ENCODE measurements at places on chromosomes 5 and 9.
A peak's percentile ranks its signal among the peaks of the same experiment; 100 is the strongest.

- no peak for DNase-seq
Measured at GRCh38 chr5:142346706-142347105, 21.9 kb upstream of the SPRY4 start.

GRCh38 chr5:149324641-149325040 is 20.7 kb upstream of the GRPEL2 start:
- no peak for DNase-seq

GRCh38 chr5:27140831-27141230 is 102.4 kb upstream of the CDH9 start:
- DNase-seq: no peak

DNA sequence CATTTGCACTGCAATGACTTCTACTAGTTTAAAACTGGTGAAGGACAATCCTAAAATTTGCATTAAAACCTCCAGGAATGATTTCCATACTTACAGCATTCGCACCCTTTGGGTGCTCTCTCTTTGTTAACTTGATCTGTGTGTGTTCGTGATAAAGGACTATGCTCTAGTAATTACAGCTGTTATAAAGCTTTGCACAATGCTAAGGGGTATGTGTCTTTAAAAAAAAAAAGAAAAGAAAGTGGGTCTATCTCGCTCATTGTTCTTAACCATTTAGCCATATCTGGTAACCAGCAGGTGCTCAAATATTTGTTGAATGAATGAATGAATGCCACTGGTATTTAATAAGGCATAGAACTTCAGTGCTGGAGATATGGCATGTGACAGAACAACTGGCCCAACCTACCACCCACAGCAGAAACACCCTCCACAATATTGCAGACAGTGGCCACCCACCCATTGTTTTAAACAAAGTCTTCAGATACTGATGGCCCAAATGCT is 8.7 kb downstream of the TRIM36 start:
- DNase-seq: no peak

- no peak for DNase-seq
Measured at GRCh38 chr9:104944871-104945270, 16.9 kb upstream of the ABCA1 start.

DNA sequence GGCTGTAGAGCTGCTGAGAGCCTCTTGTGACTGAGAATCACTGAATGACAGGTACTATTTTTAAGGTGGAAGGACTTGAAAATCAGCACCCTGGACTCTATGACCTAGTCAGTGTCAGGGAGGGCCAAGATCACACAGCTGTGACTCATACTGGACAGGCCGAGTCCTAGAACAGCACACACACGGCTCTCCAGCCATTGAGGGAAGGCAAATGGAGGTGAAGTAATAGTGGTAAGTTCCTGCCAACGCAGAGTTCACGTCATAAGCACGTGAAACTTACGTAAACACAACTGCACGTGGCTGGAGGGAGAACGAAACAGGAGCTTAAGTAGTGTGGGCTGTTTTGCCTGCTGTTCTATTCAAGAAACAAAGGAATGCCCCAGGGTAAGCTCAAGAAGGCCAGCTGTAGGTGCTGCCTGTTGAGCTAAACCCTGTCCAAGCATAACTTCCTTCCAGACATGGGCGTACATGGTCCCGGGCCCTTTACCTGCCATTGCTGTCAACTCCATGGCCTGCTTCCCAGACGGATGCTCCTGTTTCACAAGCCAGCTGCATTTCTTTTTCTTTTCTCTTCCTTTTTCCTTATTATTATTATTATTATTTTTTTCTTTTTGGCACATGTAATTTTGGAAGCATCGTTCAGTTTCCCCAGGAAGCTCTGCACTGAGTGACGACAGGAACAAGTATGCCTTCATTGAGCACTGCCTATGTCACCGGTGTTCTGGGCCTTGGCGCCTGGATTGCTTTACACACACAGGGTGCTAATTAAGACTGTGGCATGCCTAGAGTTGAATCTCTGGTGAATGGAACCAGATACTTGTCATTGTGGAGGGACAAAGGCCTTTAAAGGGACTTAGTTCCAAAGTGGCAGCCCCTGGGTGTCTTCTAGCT is 10.2 kb upstream of the LCP2 start:
- no peak for DNase-seq

GRCh38 chr5:120140501-120140900 is 323.6 kb upstream of the PRR16 start:
- no peak for DNase-seq

GRCh38 chr5:94575196-94575595 is 43.2 kb downstream of the KIAA0825 start:
- no peak for DNase-seq

DNA sequence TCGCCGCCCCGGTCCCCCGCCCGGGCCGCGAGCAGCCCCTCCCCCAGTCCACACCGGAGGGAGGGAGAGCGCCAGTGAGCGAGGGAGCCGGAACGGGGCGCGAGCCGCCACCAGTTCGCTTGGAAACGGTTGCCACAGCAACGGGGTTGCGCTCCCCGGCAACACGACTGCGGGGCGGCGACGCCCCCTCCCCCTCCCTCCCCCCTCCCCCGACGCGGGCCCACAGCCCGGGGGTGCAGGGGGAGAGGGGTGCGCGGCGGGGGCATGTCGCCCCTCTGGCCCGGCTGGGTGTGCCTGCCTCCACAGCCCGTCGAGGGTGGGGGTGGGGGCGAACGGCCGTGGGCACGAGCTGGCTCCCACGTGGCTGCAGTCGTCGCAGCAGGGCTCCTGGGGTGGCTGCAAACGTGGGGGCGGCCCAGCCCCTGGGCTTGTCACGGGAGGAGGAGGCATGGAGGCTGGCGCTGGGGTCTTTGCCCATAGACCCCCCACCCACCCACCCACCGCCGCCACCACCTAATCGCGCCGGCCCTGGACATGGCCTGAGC is 524 bp downstream of the PRR7 start:
- DNase-seq: peak; percentile 66

DNA sequence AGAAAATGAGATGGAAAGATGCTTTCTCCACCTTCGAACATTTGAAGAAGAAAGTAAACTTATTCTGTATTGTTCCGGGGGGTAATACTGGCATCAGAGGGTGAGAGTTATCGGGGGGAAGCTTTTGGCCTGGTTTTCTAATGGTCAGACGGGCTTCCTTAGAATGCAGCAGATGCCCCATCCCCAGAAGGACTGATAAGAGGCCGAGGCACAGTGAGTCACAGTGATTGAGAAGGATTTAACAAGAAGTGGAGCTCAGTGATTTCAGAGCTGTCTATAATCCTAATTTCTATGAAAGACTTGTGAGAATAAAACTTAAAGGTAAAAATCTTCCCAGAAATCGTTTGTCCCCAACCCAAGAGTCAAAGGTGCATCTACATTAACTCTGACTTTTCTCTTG is 123.9 kb downstream of the DOCK8 start:
- DNase-seq: no peak

DNA sequence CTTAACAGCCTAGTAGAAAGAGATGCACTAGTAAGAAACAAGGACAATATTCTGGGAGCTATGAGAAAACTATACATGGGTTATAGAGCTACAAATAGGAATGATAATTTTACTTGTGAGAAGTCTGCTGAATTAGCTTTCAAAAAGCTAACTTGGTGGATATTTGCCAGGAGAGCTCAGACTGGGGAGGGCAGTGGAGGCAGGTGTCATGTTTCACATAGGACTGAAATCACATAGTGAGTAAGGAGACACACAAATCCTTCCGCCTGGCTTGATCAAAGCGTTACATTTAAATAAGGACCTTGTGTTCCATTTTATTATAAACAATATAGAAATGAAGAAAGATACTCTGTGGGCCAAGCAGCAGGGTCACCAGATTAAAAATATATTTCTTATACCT is 235.0 kb downstream of the ISL1 start:
- DNase-seq: no peak

GRCh38 chr5:136769900-136770684 is 404.7 kb upstream of the TRPC7 start:
- DNase-seq: no peak

GRCh38 chr5:35073160-35073559 is 25.4 kb upstream of the AGXT2 start:
- no peak for DNase-seq

DNA sequence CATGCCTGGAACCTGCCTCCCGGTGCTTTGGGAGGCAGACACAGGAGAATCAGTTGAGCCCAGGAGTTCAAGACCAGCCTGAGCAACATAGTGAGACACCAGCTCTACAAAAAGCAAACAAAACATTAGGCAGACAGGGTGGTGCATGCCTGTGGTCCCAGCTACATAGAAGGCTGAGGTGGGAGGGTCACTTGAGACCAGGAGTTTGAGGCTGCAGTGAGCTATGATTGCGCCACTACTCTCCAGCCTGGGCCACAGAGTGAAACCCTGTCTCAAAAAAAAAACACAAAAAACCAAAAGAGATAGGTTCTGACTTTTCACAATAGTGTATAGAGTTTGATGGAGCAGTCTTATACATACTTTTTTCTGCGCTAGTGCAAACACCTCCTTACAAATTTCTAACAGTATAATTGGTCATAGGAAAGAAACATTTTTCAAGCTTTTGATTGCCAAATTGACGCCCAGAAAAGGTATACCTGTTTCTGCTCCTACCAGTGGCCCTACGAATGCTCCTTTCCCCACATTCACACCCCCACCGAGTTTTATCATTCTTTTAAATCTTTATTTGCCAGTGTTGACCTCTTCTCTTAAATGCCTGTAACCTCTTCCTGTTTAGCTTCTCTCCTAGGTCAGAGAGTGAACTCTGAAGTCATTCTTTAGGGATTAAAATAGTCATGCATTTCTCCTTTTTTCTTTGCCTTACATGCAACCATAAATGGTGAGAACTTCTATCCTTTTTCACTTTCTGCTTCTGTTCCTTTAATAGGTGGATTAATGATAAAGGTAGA is 7.5 kb downstream of the DOCK8 start:
- DNase-seq: no peak

DNA sequence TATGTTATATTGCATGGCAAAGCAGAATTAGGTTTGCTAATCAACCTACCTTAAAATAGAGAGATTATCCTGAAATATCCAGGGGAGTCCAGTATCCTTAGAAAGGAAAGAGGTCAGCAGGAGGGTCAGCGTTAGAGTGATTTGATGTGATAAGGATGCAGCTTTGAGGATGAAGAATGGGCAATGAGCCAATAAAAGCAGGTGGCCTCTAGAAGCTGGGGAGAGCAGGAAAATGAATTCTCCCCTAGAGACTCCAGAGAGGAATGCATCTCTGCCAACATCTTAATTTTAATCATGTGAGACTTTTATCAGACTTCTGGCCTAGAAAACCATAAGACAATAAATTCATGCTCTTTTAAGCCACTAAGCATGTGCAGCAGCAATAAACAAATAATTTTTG is 65.7 kb upstream of the SYK start:
- no peak for DNase-seq

- DNase-seq: no peak
Measured at GRCh38 chr5:177131352-177132135, 2.0 kb upstream of the NSD1 start.

DNA sequence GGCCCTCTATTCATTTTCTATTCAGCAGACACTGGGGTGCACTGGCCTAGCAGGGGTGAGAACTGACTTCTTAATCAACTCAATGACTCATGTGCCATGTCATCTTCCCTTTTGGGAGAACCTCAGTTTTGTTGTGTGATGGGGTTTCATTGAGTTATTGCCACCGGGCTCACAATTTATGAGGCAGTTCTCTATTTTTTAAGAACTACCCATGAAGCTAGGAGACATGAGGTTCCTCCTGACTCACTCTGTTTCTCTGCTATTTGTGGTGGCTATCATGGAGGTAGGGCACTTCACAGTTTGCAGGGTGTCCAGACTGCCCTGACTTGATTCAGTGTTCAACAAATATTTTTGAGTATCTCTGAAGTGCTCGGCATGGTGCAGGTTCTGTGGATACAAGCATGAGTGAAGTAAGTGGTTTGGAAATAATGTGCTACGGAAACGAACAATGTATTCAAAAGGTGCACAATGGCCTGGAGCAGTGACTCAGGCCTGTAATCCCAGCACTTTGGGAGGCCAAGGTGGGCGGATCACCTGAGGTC is 39.3 kb downstream of the SPARC start:
- no peak for DNase-seq

DNA sequence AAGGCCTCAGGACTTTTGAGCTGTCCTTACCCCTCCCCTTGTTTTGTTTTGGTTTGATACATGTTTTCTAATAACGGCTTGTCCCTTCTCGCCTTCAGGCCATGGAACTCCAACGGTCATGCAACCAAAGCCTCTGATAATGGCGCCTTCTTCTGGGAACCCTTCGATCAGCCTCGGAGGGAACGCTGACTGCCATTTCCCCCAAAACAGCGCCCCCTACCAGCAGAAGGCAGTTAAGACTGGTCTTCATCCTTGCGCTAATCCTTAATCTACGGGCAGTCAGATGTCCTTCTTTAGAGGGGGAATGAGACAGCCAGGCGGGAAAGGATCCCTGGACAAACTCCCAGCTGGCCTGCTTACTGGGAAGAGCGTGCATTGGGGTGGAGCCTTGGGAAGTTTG is 276.6 kb downstream of the ICE1 start:
- no peak for DNase-seq

GRCh38 chr9:3045153-3045552 is 201.3 kb upstream of the PUM3 start:
- no peak for DNase-seq

- no peak for DNase-seq
Measured at GRCh38 chr9:27333241-27334052, 36.5 kb upstream of the EQTN start.

DNA sequence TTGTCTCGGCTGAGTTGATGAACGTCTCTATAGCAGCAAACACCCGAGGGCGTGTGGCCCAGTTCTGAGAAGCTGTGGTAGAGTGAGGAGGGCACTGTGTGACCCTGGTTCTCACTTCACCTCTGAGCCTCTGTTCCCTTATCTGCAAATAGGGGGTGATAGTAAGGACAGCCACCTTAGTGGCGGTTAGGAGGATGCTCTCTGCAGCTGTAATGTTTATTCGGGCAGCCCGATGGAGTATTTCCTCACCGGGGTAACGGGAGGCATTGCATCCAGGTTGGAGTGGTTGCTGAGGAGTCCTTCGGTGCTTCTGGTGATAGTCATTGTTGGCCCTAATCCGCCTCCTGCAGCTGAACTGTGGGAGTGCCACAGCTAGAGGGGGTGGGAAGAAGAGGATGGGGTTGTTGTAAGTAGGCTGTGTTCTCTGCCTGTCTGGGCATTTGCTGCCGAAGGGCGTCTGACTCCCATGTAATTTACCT is 13.9 kb downstream of the PRRC2B start:
- DNase-seq: no peak

GRCh38 chr5:11064763-11065450 is 303.9 kb upstream of the DAP start:
- DNase-seq: no peak

- no peak for DNase-seq
Measured at GRCh38 chr5:96584712-96585111, 77.5 kb upstream of the CAST start.

Measured in activated gamma-delta T cell (primary cell).